ENCODE measurements at places on chromosomes 5 and 9.

DNA sequence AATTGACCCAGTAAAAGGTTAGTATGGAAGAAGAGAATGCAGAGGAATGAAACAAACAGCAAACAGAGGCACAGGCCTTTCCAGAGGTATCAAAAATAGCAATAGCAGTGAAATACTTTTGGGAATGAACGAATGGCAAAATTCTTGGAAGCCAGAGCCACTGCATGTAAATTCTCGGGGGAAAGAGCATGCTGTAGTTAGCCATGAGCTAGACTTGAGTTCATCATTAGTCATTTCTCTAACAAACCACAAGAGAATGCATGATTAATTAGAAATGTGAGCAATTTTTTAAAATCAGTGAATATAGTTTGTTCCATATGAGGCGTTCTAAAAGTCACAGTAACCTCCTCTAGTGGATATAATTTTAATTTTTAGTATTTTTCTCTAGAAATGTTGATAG is 170.3 kb upstream of the PRR16 start:
- no peak for DNase-seq

DNA sequence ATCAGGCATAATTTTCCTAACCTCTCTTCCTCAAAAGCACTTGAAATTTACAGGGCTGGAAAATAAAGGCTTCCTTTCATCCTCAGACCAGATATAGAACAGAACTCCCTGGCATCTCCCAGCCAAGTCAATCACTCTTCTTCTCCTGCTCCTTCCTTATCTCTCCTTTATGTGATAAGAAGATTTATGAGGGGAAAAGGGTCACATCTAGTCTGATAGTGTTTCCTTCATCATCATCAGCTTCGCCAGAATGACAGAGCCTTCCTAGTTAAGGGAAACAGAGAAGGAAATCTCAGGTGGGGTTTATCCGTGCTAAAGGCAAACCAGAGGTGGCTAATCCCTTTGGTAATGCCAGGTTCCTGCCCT is 36.2 kb downstream of the LIX1 start:
- DNase-seq: no peak

DNA sequence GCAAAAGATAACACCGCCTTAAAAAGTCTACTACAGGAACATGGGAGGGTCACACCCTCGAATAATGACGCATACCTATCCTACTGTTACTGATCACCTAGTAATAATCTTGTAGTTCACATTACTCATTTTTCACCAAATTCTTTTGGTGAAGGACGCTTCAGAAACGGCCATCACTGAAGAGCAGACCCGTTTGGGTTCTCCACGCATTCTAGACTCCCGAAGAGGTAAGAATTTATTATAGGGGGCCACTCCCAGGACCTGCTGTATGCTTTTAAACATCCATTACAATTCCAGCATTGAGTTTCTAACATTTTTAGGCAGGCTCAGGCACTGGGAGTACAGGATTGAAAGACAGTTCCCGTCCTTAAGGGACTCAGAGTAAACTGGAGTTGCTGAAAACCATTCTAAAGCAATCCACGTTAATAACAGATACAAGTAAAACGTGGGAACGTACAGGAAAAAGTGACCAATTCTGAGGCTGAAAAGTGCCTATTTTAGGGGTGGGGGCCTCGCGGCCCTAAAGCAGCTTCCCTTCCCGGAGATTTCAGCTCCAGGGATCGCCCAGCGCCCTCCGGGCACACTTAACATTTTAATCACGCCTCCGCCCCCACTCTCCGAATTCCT is at the start of gene FER:
Gene FER (plus strand): TSS at position 124 of the 627 bp plus-strand sequence. CDS start 50,286 bp downstream, outside the sequence.
- DNase-seq: peak; percentile 39

GRCh38 chr5:27450607-27451006 is 412.2 kb upstream of the CDH9 start:
- no peak for DNase-seq

GRCh38 chr5:151596828-151597539 is 5.9 kb upstream of the FAT2 start:
- no peak for DNase-seq

- no peak for DNase-seq
Measured at GRCh38 chr9:68844631-68845612, 139.9 kb downstream of the PIP5K1B start.

DNA sequence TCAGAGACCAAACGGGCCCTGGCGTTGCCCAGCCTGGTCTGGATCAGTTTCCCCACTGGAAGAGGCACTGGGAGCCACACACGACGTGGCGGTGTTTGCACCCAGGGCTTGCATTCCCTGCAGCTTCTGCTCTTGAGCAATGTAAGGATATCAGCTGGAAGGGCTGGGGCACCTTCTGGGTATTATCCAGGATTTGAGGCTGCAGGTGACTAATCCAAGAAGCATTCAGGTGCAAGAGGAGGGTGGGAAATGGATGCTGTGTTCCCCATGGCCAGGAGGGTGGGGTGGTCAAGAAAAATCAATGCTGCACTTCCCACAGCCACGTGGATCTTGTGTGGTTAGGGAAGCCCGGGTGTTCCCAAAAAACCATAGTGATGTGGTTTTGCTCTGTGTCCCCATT is 430.9 kb downstream of the IRX2 start:
- DNase-seq: no peak

Measured in T-helper 22 cell (primary cell).